NCI-H446 (cell line): ENCODE measurements at places on chromosomes 5 and 9.

- DNase-seq: peak; percentile 69
Measured at GRCh38 chr5:63211448-63212132, 633.0 kb downstream of the LRRC70 start.

GRCh38 chr5:112923148-112923917, 1.3 kb upstream of the REEP5 start:
- no peak for DNase-seq

- DNase-seq: no peak
Measured at GRCh38 chr5:140000332-140000731, 42.8 kb downstream of the NRG2 start.

- DNase-seq: peak; percentile 43
Measured at GRCh38 chr5:176533894-176534611, 3.1 kb downstream of the RNF44 start.

- no peak for DNase-seq
Measured at GRCh38 chr5:72070529-72070928, 36.7 kb upstream of the MAP1B start.

DNA sequence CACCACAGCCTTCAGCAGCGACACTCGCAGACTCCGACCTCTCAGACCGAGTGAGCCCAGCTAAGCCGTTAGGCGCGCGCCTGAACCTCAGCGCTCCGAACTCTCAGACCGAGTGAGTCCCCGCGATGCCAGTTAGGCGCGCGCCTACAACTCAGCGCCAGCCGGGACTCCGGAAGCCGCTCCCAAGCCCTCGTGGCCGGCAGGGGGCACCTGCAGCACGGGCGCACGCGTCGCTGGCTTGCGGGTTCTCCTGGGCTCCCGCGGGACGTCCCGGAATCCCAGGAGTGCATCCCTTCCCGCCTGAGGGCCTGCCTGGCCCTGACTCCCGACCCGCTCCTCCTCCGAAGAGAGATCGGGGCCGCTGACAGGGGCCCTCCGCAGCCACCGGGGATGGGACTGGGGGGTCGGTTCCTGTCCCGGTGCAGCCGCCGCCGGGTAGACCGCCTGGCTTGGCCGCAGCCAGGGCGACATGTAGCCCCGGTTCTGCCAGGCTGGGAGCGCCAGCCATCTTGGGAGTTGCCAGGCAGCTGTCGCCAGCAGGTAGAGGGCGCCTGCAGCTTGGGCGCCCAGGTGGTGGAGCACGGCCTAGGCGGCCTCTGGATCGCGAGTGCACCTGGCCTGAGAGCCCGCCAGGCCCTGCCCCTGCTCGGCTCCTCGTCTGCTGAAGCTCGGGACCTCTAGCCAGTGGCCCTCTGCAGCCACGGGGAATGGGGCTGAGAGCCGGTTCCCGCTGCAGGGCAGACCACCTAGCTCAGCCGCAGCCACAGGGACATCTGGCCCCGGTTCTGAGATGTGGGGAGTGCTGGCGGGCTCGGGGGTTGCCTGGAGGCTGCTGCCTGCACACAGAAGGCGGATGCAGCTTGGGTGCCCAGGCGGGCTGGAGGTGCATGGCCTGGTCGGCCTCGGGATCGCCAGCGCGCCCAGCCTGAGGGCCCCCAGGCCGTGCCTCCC, at the start of gene ANKRD18A:
Gene ANKRD18A, minus strand, starts transcription at position 114 of the 951 bp plus-strand sequence. CDS start 311 bp downstream, outside the sequence.
- peak; percentile 90 for DNase-seq

DNA sequence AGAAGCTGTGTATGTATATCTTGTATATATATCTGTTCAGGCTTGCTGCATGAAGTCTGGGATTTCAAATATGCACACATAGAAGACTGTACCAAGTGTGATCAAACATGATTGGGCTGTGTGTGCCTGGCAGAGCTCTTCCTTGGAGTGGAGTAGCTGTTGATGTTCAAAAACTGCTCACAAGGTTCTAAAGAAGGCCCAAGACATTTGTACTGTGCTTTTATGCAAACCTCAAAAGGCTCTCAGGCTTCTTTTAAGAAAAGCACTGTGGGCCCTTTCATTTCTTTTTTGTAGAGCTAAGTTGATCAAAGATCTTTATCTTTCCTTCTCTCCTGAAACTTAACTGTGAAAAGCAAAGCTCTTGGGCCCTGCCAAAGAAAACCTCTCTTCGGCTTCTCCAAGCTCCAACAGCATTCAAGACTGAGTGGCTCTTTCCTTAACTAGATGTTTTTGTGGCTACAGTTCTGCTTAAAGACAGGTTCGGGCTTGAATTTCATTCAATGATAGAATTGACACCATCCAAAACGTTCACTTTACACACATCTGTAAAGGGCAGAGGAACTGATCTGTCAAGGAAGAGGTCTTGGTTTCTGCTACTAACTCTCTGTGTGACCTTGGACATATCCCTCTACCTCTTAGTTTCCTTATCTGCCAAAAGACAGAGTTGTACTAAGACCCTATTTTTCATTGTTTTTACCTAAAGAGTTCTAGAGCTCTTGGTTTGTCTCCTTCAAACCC, 105.8 kb upstream of the IL6ST start:
- DNase-seq: no peak

DNA sequence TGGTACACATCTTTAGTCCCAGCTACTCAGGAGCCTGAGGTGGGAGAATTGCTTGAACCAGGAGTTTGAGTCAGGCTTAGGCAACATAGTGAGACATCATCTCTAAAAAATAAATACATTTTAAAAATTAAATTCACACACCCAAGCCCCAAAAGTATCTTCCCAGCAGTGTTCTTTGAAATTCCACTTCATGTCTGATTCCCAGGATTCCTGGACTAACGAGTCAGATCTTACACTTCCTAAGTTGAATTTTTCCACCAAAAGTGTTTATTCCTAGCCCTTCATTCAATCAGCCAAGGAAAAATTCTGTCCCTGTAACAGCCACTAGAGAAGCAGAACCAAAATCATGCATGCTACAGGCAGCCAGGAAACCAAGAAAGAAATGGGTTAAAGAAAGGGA, 970.9 kb downstream of the EFNA5 start:
- DNase-seq: no peak

DNA sequence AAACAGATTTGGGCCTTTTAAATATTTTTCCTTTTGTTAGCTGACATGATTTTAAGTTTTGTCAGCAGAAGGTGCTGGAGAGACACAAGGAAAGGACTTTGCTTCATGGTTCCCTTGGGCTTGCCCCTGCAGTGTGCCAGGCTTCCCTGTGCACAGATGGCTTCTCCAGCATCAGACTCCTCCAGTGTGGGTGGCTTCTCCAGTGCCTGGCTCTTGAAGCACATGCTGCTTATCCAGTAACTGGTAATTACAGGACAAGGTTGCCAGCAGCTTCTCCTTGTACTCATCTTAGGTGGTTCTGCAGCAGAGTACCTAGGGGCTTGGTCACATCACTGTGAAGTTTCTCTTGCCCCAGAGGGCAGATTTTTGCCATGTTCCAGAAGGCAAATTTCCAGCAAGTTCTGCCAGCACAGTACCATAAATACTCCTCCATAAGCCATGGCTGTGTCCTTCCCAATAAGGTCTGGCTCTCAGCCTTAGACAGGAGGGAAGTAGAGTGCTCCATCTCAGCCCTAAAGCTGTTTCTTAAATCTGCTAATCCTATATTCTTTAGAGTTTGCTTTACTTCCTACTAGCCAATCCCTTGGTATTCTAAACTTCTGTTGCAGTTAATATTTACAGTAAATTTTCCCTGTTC, 62.4 kb downstream of the PJA2 start:
- DNase-seq: peak; percentile 92

DNA sequence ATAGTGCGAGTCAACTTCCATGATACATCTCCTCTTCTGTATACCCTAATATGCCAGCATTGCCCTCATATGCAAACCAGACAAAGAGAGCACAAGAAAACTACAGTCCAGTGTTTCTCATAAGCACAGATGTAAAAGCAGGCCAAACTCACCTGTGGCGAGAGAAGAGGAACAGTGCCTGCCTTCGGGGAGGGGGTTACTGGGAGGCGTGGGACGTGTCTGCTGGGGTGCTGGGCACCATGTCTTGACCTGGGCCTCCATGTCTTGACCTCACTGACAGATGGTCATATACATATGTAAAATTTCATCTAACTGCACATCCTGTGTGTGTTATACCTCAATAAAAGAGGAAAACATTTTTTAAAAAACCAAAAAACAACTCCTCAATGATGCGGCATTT, 159.3 kb upstream of the PPP1R26 start:
- no peak for DNase-seq

GRCh38 chr9:98658951-98659351, 49.8 kb downstream of the GABBR2 start:
- DNase-seq: no peak

- no peak for DNase-seq
Measured at GRCh38 chr5:64637144-64637543, 53.2 kb upstream of the SHISAL2B start.

DNA sequence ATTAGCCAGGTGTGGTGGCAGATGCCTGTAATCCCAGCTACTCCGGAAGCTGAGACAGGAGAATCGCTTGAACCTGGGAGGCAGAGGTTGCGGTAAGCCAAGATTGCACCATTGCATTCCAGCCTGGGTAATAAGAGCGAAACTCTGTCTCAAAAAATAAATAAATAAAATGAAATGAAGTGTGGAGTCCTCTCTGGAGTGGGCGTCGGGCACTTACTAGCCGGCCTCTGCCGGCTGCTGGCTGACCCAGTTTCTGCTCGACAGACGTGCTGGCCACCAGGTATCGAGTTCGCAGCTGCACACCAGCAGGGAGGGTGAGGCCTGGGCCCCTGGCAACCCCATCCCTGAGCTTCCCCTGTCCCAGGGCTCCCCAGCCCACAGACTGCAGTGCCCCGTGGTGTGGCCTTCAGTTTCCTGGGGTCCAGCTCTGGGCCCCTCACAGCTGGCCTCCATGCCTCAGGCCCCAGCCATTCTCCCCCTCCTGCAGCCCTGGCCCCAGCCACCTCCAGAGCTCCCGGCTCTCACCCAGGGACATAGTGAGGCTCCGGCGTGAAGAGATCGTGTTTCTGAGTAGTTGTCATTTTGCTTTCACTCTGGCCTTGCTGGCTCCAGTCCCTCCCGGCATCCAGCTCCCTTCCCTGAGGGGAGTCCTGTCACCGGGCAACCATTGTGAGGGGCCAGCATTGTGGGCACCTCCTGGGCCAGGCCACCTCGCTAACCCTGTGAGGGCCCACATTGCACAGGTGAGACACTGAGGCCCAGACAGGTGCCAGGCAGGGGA, 3.8 kb upstream of the STPG3 start:
- DNase-seq: no peak

GRCh38 chr5:140214831-140215230, 39.8 kb downstream of the CYSTM1 start:
- no peak for DNase-seq

DNA sequence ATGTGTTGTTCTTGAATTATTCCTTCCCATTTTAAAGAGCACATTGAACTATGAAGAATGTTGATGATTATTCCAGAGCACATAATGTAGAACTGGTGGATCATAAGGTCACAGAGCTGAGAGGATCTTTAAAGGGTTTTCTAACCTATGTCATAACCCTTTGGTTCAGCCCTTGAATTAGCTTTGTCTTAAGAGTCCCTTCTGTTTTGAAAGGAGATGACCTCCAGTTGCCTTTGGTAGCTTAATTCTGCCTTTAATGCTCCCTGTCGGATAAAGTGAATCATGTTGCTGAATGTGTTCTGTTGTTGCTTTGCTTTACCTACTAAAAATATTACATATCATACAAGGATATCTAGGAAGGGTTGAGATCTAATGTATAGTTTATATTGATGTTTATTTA, 99.1 kb upstream of the PRRC1 start:
- DNase-seq: no peak

- no peak for DNase-seq
Measured at GRCh38 chr9:106707738-106708474, 155.1 kb upstream of the ZNF462 start.

DNA sequence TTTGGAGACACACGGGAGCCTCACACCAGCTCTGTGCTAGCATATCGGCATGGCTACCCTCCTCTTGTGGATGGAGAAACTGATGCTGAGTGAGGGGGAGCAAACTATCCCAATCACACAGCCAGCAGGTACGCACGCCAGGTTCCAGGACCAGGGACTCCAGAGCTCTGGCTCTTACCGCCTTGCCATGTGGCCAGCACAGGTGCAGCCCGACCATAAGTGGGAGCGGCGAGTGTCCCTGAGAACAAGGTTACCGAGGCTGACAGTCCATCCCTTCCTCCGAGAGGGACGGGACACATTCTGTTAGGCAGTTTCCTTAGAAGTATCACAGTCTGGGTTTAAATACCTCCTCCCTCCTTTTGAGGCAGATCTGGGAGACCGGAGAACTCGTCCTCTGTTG, 86.0 kb downstream of the PAX5 start:
- DNase-seq: no peak

GRCh38 chr5:173438951-173439350, 110.7 kb upstream of the STC2 start:
- DNase-seq: no peak

DNA sequence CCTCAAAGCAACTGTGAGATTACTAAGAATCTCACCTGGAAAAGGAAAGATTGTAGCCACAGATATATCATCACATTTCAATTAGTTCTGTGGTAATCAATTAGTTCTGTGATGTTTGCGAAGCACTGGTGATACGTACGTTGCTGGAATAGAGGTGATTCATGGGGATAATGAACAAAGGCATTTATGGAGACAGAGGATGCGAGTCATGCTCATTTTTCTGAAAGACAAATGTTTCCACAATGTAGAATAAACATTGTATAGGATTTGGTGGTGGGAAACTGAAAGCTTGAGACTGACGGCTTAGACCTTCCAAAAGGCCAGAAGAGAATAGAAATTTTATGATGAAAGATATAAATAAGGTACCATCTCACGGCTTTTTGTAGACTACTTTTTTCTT, 507.3 kb upstream of the TYRP1 start:
- DNase-seq: no peak

- DNase-seq: peak; percentile 2
Measured at GRCh38 chr9:120965344-120966012, 38.9 kb upstream of the TRAF1 start.

DNA sequence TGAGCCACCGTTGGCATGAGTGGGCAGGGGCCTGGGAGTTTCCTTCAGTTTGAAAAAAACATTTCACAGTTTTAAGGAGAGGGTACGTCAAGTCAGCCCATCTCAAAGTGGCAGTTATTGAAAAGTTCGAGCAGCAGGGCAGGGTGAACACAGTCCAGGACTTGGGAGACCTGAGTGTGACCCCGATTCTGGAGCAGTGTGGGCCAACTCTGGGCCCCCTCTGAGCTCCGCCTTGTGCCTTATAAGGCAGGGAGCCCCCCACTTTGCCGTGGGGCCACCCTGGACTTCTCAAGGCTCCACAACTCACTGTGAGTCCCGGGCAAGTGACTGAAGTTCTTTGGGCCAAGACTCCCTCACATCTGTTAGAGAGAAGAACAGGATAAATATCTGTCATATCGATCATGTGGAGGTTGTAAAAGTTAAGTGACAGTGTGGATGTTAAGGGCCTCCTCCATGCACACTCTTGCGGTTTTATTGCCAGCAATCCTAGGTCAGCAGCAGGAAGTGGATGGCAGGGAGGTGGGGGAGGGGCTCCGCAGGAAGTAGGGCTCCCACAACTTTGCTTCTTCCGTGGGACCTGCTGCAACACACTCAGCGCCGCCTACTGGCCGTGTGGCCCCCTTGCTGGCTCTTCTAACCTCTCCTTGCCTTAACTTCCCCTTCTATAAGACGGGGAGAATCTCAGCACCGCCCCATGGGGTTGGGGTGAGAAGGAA, 38.4 kb downstream of the HRH2 start:
- no peak for DNase-seq
